ENCODE measurements at places on chromosomes 3 and 15. TPM values are rescaled to one million over a fixed set of nuclear protein-coding genes. Genes with fewer than 3 reads are reported as not detected.
A peak's percentile ranks its signal among the peaks of the same experiment; 100 is the strongest.

DNA sequence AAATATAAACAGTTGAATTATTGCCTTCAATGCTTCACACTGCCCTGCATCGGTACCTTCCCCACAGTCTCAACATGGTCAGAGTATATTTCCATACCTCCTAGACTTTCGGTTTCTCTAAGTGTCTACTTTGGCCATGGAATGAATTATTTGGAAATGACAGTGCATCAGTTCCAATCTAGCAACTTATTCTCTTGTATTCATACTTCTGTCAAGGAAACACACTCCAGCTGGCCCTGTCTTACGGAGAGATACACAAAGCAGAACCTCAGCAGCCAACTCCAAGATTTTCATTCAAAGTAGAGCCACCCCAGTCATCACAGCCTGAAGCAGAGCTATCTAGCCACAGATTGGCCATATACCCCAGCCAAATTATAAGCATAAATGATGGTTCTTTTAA is 518.4 kb upstream of the UBE2E2 start:
- no peaks in the 10 kb centered on the region for H3K36me3 ChIP-seq
- no peaks in the 10 kb centered on the region for H3K4me1 ChIP-seq
- DNase-seq = no peak
- H3K27ac ChIP-seq = no peak overlapping the region
- no peaks in the 10 kb centered on the region for H3K27me3 ChIP-seq

- DNase-seq = peak; percentile 45
- no peaks in the 10 kb centered on the region for H3K36me3 ChIP-seq
- H3K4me1 ChIP-seq = no peaks in the 10 kb centered on the region
- H3K4me3 ChIP-seq = no peak overlapping the region
These were observed 23.4 kb upstream of the GALNT15 start for GRCh38 chr3:16151109-16151508.

GRCh38 chr3:194296454-194297263 is 54.5 kb downstream of the CPN2 start:
- H3K4me1 ChIP-seq = peaks cover 44% of the 10 kb centered on the region
- no peaks in the 10 kb centered on the region for H3K27me3 ChIP-seq
- H3K27ac ChIP-seq = peak overlapping the region; percentile 90
- peak; percentile 78 for DNase-seq

- no peak overlapping the region for H3K4me3 ChIP-seq
- H3K36me3 ChIP-seq = no peaks in the 10 kb centered on the region
- H3K27me3 ChIP-seq = no peaks in the 10 kb centered on the region
- H3K27ac ChIP-seq = no peak overlapping the region
These were observed 719.7 kb upstream of the BCHE start for GRCh38 chr3:166556955-166557354.

GRCh38 chr3:141431411-141432378 is 55.1 kb upstream of the RASA2 start:
- no peak overlapping the region for H3K27ac ChIP-seq
- no peak for DNase-seq
- no peaks in the 10 kb centered on the region for H3K36me3 ChIP-seq
- H3K27me3 ChIP-seq = no peaks in the 10 kb centered on the region
- H3K4me1 ChIP-seq = peaks cover 78% of the 10 kb centered on the region

DNA sequence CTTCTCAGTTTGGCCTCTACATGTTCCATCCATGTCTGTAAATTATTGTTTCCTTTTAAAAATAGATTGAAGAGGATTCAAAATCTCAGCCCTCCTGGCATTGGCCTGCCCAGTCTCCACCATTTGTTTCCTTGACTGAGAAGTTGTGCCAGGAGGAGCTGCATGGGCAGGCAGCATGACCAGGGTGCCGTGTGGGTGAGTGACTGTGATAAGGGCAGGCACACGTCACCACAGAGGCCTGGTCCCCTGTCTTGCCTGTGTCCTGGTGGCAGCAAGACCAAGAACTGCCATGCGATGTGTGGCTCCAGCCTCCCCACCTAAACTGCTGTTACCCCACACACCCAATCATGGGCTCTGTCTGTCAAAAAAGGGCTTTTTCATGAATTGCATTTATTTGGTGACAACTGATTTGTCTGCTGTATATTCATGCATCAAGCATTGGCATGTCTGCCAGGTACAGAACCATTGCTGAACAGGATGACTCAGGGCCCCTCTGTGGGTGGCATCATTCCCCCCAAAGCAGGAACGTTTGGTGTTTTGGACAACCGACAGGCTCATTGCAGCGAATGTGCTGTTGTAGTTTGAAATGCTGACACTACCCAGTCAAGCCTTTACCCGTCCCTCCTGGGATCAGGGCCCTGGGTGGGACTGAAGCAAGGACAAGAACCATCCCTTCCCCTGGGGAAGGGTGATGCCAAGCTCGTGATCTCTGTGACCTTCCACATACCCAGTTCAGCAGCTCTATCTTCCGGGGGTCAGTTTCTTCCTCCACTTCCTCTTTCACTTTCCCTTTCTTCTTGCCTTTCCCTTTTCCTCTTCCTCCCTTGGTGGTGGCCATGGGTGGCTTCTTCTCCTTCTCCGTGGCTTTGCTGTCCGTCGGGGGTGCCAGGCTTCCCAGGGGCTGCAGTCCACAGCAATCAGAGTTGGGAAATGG is 51.6 kb downstream of the TRPM1 start:
- H3K27ac ChIP-seq = no peak overlapping the region
- no peaks in the 10 kb centered on the region for H3K4me1 ChIP-seq
- DNase-seq = no peak
- H3K27me3 ChIP-seq = no peaks in the 10 kb centered on the region
- no peak overlapping the region for H3K4me3 ChIP-seq

DNA sequence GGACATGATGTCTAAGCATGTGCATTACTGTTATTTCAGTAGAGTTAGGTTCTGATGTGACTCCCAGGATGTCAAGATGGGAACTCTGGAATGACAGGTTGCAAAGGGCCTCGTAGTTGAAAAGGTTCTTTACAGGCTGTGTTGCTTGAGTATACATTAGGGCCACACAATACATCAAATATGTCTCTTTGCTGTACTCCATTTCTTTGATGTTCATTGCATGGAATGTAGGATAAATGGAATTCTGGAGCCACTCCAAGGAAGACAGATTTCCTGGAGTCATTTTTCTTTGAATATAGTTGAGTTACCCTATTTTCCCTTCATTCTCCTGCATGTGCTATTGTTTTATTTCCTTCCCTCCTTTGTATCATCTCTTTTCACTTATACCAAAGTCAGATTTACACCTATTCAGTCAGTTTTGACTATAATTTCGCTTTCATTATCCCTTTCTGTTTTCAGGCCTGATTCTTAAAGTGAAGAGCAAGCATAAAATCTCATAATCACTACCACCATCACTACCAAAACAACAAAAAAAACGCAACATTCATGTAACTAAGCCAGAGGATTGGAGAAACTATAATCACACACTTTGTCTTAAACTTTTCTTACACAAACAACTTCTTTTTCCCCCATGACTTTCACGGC is 61.2 kb upstream of the PTX3 start:
- H3K36me3 ChIP-seq = no peaks in the 10 kb centered on the region
- no peak overlapping the region for H3K4me3 ChIP-seq
- H3K4me1 ChIP-seq = peaks cover 10% of the 10 kb centered on the region
- no peaks in the 10 kb centered on the region for H3K27me3 ChIP-seq
- DNase-seq = no peak
- no peak overlapping the region for H3K27ac ChIP-seq

GRCh38 chr3:14775563-14775962 is 43.2 kb upstream of the FGD5 start:
- no peaks in the 10 kb centered on the region for H3K27me3 ChIP-seq
- H3K4me1 ChIP-seq = no peaks in the 10 kb centered on the region
- no peak for DNase-seq
- H3K27ac ChIP-seq = no peak overlapping the region
- no peak overlapping the region for H3K4me3 ChIP-seq

- no peaks in the 10 kb centered on the region for H3K36me3 ChIP-seq
- H3K27me3 ChIP-seq = no peaks in the 10 kb centered on the region
- DNase-seq = peak; percentile 42
These were observed 67.2 kb downstream of the LPP start for GRCh38 chr3:188220988-188221818.

GRCh38 chr3:121913305-121913990 is 19.2 kb downstream of the SLC15A2 start:
- H3K4me1 ChIP-seq = peaks cover 4% of the 10 kb centered on the region
- no peak overlapping the region for H3K27ac ChIP-seq
- no peaks in the 10 kb centered on the region for H3K27me3 ChIP-seq
- H3K36me3 ChIP-seq = no peaks in the 10 kb centered on the region
- H3K4me3 ChIP-seq = no peak overlapping the region

GRCh38 chr3:60024400-60024799 is 974.6 kb upstream of the CFAP20DC start:
- H3K36me3 ChIP-seq = no peaks in the 10 kb centered on the region
- H3K4me3 ChIP-seq = no peak overlapping the region
- no peak overlapping the region for H3K27ac ChIP-seq
- DNase-seq = no peak

DNA sequence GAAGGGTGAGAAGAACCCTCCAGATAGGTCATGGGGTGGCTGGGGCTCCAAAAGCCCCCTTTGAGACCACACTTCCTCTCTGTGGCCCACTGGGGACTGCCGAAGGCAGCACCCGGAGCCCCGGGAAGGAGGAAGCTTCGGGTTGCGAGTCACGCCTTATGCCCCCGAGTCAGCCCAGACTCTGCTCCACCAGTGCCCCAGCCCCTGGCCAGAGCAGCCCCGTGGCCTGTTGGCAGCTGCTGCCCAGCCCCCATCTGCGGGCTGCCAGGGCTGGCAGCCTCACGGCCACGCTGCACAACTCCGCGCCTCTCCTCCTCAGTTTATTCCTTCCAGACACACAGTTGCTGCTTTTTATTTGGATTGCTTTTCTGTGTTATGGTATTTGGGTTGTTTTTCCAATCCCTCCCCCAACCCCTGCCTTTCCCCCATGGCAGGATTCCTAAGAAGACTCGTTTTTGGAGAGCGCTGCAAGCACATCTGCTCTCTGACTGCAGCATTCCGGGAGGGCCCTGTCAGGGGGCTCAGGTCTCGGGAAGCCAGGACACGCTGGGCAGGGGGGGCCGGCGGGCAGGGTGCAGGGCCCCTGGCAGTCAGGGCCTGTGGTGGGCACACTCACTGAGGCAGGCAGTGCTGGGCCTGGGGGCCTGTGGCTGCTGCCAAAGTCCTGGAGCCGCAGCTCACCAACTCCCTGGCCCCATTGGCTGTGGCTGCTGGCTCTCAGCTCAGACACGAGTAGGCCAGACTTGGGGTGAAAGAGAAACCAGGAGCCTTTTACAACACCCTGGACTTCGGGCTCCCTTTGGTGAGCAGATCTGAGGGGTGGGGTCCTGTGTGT is 20.2 kb downstream of the MAGEF1 start:
- no peak for DNase-seq
- no peak overlapping the region for H3K4me3 ChIP-seq
- no peaks in the 10 kb centered on the region for H3K36me3 ChIP-seq
- no peaks in the 10 kb centered on the region for H3K4me1 ChIP-seq

- H3K36me3 ChIP-seq = no peaks in the 10 kb centered on the region
- peaks cover 59% of the 10 kb centered on the region for H3K4me1 ChIP-seq
- peak overlapping the region; percentile 87 for H3K27ac ChIP-seq
- no peaks in the 10 kb centered on the region for H3K27me3 ChIP-seq
These were observed 30.2 kb downstream of the EIF4E3 start for GRCh38 chr3:71695000-71695482.

GRCh38 chr3:100047455-100048141 is 66.7 kb downstream of the FILIP1L start:
- no peak for DNase-seq
- H3K27ac ChIP-seq = peak overlapping the region; percentile 81
- H3K36me3 ChIP-seq = no peaks in the 10 kb centered on the region
- peaks cover 30% of the 10 kb centered on the region for H3K4me1 ChIP-seq

DNA sequence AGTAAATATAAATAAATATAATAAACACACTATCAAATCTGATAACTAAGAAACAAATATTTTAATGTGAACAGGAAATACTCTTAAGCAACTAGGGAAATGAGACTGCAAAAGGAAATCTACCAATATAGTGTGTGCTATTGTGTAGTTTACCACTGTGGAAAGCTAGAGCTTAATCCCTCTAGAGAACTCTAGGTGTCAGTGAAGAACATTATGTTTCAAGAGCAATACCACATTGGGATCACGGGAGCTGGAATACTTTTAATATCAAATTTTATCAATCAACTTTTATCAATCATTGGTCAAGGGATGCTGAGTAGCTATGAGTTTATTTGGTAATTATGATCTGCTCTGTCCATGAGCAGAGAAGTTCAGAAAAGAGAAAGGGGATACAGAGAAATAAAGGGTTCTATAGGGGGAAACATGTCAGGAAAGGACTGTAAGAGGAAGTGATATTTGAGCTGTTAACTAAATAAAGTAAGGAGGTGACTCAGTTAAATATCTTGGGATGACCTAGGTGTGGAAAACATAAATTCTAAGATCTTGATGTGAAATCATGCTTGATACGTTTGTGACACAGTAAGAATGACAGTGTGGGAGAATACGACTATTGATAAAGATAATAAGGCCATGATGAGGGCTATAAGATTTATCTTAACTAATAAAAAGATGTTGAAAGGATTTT is 762.2 kb upstream of the ALCAM start:
- DNase-seq = no peak
- peaks cover 21% of the 10 kb centered on the region for H3K4me1 ChIP-seq
- H3K4me3 ChIP-seq = no peak overlapping the region
- no peak overlapping the region for H3K27ac ChIP-seq
- no peaks in the 10 kb centered on the region for H3K36me3 ChIP-seq

DNA sequence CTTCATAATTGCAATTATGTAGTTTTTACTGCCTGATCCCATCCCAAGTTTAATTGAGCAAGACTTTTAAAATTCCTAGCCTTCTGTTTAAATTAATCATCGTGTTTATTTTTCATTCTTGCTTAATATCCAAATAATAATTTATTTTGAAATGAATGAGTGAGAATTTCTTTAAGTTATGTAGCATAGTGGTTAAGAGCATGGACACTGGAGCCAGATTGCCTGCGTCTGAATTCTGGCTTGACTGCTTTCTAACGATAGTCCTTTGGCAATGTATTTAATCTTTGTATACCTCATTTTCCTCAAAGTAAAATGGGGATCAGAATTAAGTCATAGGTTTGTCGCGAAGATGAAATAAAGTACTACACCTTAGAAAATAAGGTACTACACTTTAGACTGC is 71.4 kb downstream of the LRRC49 start:
- DNase-seq = no peak
- H3K27me3 ChIP-seq = no peaks in the 10 kb centered on the region
- no peak overlapping the region for H3K27ac ChIP-seq
- no peaks in the 10 kb centered on the region for H3K4me1 ChIP-seq
- H3K36me3 ChIP-seq = no peaks in the 10 kb centered on the region
- H3K4me3 ChIP-seq = no peak overlapping the region

GRCh38 chr3:158102242-158103080 is 3.8 kb downstream of the SHOX2 start:
- no peak for DNase-seq
- H3K4me3 ChIP-seq = no peak overlapping the region
- peaks cover 68% of the 10 kb centered on the region for H3K27me3 ChIP-seq
- no peak overlapping the region for H3K27ac ChIP-seq

LRRC49 gene
- 7.3 TPM for total RNA-seq

DPPA2 gene
- not detected for total RNA-seq

VPS33B gene
- 8.3 TPM for total RNA-seq

UQCC5 gene
- total RNA-seq = 7.3 TPM

MAP1A gene
- 3.1 TPM for total RNA-seq
